RWPE2 (cell line): ENCODE measurements at places on chromosomes 16 and 17.

DNA sequence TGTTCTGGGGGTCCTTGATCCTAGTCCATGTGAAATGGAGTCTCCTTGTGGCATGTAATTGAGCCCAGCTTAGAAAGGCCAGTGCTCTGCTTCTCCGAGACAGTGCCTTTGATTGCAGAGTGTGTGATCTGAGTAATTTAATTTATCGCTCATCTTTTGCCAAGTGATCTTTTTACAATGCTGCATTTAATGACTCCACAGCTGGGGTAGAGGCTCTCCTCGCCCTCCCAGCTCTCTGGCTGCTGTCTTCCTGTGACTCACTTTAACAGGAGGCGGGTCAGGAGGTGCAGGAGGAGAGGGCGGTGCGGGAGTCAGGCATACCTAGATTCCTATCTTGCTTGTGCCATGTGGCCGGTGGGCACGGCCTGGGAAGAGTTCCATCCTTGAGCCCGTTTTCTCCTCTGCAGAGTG is 113.4 kb upstream of the FOXF1 start:
- H3K27me3 ChIP-seq, result no peaks in the 10 kb centered on the region
- H3K27ac ChIP-seq, result peak overlapping the region; percentile 5
- DNase-seq, result no peak
- H3K4me1 ChIP-seq, result peaks cover 15% of the 10 kb centered on the region
- H3K4me3 ChIP-seq, result no peak overlapping the region

DNA sequence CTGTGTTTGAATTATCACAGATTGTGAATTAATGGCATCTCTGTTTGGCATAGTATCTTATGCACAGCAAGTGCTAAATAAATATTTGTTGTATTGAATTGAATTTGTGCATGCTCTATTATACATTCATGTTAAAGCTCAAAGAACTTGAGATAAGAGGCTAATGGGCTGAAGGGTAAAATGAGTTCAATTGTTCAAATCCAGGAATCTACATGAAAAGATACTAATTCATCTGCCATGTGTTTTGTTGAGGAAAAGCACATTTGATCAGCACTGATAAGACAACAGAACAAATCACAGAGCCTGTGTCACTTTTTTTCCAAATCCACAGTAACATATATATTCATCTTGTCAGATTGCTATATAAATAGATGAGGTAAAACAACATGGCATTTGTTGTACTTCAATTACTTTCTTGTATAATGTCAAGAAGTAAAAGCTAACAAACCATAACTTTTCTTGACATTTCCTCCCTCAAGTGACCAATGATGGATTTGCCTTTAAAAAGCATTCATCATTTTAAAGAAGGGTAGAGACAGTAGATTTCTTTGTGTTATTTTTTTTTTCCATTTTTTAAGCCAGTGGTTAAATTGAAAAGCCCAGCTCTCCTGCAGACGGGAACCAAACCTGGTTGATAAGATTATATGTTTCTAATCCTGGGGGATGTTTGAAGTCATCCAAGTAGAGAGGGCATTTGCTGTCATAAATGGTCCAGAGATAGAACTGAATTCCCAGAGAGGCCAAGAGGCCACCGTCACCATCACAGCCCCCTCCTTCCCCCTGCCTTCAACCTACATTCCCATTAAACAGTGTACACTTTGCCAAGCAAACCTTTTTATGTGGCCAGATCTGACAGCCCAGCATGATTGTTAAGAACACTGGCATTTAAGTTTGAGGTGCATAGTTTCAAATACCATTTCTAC is 123.0 kb downstream of the CHD9NB start:
- no peaks in the 10 kb centered on the region for H3K36me3 ChIP-seq
- H3K4me1 ChIP-seq, result no peaks in the 10 kb centered on the region
- H3K4me3 ChIP-seq, result no peak overlapping the region
- H3K27me3 ChIP-seq, result no peaks in the 10 kb centered on the region
- H3K27ac ChIP-seq, result no peak overlapping the region
- DNase-seq, result no peak

GRCh38 chr17:5526821-5527598 is 40.6 kb downstream of the MIS12 start:
- no peak overlapping the region for H3K4me3 ChIP-seq
- peaks cover 37% of the 10 kb centered on the region for H3K36me3 ChIP-seq
- H3K27ac ChIP-seq, result peak overlapping the region; percentile 41
- H3K4me1 ChIP-seq, result no peaks in the 10 kb centered on the region
- DNase-seq, result no peak

DNA sequence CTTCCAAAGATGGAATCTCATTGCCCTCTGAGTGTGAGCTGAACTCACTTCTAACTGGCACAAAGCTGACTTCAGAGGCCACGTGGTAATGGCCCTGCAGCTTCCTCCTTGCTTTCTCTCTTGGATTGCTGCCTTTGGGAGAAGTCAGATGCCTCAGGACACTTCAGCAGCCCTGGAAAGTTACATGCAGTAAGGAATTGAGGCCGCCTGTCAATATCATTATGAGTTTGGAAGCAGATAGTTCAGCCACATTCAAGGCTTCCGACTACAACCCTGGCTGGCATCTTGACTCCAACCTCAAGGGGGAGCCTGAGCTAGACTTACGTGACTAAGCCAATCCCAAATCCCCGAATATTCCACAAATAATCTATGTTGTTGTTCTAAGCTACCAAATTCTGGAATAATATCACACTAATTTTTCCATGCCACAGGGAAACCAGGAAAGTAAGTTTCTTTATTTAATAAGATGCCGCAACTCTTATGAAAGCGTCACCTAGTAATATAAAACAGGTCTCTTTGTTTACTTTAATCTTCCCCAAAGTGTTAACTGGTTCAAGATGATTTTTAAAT is 13.6 kb downstream of the CEP20 start:
- H3K27me3 ChIP-seq, result no peaks in the 10 kb centered on the region
- H3K4me3 ChIP-seq, result no peak overlapping the region
- peaks cover 52% of the 10 kb centered on the region for H3K36me3 ChIP-seq
- DNase-seq, result no peak
- peaks cover 10% of the 10 kb centered on the region for H3K4me1 ChIP-seq
- H3K27ac ChIP-seq, result no peak overlapping the region

DNA sequence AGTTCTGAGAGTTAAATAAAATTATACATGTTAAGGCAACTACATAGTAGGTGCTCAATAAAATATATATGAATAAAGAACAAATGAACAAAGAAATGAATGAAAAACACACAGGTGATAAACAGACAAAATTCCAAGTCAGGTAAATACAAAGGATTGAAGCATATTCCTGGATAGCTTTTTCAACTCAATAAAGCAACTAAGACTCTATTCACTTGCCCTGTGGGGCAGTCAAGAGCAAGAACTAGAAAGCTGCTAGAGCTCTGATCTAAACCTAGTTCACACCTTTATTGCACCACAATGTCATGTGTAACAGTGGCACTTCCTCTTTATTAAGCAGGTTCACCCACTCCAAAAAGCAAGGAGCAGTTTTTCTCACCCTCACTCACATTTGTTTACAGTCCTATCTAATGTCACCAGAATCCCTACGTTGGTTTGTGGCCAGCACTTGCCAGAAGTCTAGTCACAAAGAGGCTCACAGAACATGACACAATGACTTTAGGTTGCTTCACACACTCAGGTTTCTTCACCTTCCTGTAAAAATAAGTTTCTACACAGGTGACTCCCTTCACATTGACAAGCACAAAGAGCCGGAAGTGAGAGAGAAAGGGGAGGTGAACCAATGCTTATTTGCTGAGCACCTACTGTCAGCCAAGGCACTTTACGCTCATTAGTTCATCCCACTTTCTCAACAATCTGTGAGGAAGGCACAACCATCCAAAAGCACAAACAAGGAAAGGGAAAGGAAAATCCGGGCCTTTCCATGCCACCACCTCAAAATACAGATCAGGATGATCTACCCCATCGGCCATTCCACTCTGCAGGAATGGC is 70.8 kb downstream of the XPO6 start:
- peaks cover 85% of the 10 kb centered on the region for H3K36me3 ChIP-seq
- DNase-seq, result no peak
- no peaks in the 10 kb centered on the region for H3K27me3 ChIP-seq
- peaks cover 11% of the 10 kb centered on the region for H3K4me1 ChIP-seq
- peak overlapping the region; percentile 7 for H3K27ac ChIP-seq
